ENCODE measurements at places on chromosomes 7 and 10.

GRCh38 chr7:83769407-83769806, 120.5 kb upstream of the SEMA3E start:
- DNase-seq: no peak

DNA sequence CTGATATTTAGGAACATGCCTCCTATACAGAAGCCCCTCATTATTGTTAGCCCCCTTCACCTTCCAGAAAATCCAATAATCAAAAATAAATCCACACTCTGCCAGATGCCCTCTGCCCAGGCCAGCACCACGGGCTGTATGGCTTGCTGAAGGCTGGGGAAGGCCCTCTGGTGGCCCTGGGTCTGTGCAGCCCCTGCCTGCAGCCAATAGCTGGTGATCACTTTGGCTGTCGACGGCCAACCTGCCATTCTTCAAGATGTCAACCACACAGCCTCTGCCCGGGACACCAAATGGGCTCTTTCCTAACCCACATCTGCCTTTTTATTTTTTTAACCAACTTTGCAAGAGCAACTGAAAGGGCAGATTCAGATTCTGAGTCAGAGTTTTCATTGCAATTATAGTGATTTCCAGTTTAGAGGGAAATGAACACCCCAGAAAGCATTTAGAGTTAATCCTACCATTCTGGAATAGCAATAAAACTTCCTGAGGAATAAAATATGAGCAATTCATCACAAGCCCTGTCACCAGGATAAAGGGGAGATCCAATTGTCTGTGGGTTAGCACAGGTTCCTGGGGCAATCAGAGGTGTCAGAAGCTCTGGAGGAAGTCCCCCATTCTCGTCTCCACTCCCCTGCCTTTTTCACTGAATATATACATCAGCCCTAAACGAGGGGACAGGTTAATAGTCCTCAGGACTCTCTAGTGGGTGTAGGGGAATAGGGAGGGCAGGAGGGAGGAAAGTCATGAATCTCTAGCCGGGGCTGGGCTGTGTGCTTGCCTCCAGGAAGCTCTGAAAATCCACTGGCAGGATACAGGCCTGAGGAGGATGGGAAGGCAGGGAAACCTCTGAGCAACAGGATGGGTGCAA, 211.3 kb downstream of the GRID1 start:
- no peak for DNase-seq

GRCh38 chr7:96041171-96041570, 268.8 kb downstream of the DYNC1I1 start:
- DNase-seq: no peak

DNA sequence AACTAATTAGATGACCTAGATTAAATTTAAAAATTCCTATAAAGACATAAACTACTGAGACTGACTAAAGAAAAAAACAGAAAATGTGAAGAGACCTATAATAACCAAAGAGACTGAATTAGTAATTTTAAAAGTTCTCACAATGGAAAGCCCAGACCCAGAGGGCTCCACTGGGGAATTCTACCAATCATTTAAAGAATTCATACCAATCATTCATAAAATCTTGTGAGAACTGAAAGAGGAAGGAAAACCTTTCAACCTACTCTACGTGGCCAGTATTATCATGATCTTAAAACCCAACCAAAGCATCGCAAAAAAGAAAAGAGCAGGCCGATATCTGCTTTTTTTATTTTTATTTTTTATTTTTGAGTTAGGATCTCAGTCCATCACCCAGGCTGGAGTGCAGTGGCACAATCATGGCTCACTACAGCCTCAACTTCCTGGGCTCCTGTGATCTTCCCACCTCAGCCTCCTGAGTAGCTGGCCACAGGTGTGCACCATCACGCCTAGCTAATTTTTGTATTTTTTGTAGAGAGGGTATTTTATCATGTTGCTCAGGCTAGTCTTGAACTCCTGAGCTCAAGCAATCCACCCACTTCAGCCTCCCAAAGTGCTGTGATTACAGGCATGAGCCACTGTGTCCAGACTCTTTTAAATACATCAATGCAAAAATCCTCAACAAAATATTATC, 48.6 kb downstream of the DGKI start:
- no peak for DNase-seq

DNA sequence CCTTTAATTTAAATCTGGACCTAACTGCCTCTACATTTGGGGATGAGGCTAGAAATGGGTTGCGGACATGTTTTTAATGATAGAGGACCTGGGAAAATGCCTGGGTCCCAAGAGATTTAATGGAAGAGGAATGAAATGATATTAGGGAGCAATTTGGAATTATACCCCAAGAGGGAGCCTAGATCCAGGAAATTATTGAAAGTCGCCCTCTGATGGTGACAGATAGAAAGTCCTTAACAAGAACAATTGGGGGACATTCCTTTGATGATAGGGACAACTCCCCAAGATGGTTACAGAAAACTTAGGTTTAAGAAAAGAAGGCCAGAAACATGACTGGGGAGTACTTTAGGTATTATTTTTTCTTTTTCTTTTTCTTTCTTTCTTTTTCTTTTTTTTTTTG, 9.5 kb upstream of the TSGA13 start:
- no peak for DNase-seq

- DNase-seq: no peak
These were observed 12.4 kb upstream of the CALML3 start for GRCh38 chr10:5512331-5512730.

DNA sequence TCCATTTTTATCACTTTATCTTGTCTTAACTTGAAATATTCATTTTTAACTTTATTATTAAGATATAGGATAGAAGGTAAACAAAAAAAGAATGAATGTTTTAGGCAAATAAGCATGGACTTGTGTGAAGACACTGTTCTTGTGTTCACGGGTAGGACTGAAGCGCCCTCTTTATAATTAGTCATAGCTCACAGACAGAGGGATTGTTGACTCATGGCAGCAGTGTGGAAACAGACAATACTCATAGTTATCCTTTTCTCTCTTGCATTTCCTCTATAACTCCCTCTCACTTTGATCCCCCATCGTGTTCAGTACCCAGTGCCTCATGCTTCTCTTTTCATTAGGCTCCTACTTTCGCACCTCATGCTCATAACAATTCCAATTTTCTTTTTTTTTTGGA, 731.8 kb downstream of the PHTF2 start:
- no peak for DNase-seq

GRCh38 chr7:101172854-101173751, 7.0 kb downstream of the NAT16 start:
- DNase-seq: no peak

DNA sequence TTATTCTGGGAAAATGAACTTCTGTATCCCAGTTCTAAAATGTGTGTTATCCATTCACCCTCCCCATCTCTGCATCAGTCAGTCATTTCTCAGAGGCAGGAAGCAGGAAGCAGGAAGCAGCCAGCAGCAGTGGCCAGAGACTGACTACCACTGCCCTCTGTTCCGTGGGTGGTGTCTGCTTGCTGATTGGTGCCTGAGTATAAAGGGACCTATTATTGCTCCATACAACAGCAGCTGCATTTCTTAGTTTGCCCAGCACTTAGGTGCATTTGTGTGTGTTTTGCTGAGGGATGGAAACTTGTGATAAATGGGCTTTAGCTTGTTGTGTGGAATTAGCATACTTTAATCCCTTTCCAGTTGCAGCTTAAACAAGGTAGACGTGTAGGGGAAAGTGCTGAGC, 582.2 kb downstream of the SORCS1 start:
- no peak for DNase-seq

GRCh38 chr10:85786401-85786899, 580.1 kb downstream of the GRID1 start:
- DNase-seq: no peak

DNA sequence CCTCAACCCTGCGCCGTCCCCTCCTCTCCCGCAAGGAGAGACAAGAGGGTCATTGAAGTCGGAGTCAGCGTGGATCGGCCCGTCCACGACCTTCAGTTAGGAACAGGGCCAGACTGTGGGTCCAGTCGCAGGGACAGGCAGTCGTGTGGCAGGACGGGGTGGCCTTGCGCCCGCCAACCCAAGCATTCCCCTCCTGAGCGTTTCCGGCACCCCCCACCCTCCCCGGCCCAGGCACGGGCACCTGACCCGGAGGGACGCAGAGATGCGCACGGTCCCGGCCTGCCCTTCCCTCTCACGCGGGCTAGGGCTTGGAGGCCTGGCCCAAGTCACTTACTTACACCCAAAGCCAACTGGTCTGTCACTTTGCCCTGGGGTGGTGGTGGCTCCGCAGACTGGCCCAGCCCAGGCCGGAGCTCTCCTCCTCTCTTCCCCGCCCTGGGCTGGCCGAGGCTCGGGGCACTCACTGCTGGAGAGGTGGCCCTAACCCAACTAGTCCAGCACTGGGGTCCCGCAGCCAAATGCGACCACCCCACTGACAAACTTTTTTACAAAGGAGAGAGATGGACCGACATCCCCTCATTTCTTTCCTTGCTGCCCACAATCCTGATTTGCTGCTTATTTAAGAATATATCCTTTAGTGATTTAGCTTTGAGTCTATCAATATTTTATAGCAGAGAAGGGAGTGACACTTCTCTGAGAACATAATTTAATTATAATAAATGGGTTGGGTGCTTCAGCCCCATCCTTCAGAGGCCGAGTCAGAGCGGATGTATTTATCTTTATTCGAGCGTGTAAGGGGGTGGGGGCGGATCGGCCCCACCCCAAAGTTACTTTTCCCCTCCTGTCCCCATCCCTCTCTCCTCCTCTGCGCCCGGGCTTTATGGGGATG, 1.2 kb upstream of the UNCX start:
- no peak for DNase-seq

GRCh38 chr10:102368077-102368476, 27.4 kb upstream of the NFKB2 start:
- DNase-seq: no peak

DNA sequence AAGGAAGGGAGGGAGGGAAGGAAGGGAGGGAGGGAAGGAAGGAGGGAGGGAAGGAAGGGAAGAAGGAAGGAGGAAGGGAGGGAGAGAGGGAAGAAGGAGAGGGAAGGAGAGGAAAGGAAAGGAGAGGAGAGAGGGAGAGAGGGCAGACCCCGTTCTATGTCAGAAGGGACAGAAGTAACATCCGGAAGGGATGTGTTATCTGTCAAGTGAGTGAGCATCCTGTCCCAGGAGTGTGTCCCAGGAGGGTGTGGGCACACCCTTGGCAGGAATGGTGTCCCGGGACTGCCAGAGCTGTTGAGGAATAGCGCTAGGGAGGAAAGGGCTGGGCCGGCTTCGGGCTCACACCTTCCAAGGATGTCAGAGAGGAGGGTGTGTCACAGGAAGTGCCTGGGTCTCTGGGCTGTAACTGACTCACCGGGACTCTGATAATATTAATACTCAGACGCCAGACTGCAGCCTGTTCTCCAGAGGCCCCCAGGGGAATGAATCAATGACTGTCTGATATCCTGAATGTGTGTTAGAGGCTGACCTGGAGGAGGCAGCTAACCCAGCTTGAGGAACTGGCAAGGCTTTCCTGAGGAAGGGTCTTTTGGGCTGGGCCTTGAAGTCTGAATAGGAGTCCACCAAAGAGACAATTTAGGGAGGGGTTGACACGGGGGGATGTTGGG, 125.6 kb upstream of the TNRC18 start:
- no peak for DNase-seq

GRCh38 chr7:151351967-151352366, 10.4 kb downstream of the NUB1 start:
- no peak for DNase-seq

DNA sequence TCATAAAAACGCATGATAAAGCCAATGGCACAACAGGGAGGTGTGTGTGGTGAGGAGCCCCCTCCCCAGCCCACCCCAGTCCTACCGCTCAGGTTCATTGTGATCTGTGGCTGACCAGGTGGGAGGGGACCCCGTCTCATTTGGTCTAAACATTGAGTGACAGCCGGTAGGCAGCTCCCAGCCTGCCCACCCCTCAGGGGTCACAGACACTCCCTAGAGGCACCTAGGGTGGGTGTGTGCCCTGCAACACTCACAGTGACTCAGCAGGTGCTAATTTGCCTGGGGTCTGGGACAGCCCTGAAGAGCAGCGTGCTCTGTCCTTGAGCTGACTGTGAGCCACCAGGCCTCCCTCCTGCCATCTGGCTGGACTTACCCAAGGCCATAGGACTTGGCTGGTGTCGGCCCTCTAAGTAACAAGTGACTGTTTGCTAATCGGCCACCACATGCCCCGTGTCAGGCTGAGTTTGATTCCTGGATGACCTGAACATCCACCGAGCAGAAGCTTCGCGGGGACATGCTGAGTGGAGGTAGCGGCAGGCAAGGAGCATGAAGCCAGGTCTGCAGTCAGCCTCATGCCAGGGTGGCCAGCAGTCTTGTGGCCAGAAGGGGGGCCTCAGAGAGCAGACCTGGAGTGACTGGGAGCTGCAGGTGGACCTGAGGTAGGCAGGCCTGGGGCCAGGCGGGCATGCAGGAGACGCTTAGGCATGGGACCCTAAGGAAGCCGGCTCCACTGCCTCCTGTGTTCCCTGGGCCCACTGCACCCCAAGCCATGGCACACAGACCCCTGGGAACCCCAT, 282.3 kb upstream of the SHH start:
- no peak for DNase-seq

DNA sequence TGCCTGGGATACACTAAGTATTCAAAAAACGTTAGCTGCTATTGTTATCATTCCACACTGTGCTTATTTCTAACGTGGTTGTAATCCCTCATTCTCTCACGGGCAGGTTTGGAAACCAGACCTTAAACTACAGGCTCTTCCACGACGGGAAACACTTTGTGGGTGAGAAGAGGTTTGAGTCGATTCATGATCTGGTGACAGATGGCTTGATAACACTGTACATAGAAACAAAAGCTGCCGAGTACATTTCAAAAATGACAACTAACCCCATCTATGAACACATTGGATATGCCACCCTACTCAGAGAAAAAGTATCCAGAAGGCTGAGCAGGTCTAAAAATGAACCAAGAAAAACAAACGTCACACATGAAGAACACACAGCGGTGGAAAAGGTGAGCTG, 163.2 kb upstream of the PRR15 start:
- no peak for DNase-seq

DNA sequence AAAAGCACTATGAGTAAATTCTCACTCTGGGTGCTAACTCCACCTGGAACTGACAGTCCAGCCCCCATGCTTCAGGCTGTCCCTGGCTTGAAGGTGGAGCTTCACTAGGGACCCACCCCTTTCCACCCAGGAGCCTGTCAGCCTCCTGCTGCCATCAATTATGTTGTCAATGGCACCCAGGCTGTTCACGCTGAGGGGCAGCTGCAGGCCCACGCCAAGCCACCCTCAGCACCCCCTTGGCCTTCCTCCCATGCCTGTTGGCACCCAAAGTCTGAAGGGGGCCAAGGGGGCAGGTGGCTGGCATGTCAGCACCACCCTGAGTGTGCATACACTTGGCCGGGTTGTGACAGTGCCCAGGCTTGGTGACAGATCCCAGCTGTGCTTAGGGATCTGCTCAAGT, 149.3 kb downstream of the NXPH1 start:
- no peak for DNase-seq

- no peak for DNase-seq
These were observed 42.7 kb downstream of the SPDYE5 start for GRCh38 chr7:75534727-75535307.

Measured in omental fat pad (tissue), 4 donors.